ENCODE measurements at places on chromosomes 7 and 10.
A peak's percentile ranks its signal among the peaks of the same experiment; 100 is the strongest.

GRCh38 chr7:42174391-42174912 lies 62.6 kb downstream of the GLI3 start:
- no peak for DNase-seq

DNA sequence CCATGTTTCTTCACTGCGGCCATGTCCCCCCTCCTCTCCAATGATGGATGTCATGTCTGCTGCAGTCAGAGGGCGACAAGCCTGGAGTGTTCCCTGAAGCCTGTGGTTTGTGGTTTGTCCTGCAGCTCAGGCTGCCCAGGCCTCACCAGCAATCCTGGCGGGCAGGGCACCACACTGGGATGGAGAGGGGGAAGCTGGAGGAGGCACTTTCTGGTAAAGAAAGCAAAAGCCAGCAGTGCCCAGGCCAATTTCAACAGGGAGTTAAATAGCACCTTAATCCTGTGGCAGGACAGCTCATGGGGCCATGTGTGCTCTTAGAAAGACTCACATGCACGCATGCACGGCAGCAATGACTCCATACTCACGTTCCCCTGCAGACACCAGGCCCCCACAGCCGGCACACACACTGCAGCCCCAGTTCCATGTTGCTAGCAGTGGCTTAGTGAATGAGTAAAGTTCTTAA lies 158.3 kb downstream of the EGFR start:
- no peak for DNase-seq

- DNase-seq = no peak
Observed at GRCh38 chr7:50366311-50366710, 61.8 kb downstream of the IKZF1 start.

- peak; percentile 86 for DNase-seq
Observed at GRCh38 chr10:13712837-13713581, 126.2 kb downstream of the PRPF18 start.

- DNase-seq = no peak
Observed at GRCh38 chr7:155774947-155775346, 37.3 kb downstream of the SHH start.

DNA sequence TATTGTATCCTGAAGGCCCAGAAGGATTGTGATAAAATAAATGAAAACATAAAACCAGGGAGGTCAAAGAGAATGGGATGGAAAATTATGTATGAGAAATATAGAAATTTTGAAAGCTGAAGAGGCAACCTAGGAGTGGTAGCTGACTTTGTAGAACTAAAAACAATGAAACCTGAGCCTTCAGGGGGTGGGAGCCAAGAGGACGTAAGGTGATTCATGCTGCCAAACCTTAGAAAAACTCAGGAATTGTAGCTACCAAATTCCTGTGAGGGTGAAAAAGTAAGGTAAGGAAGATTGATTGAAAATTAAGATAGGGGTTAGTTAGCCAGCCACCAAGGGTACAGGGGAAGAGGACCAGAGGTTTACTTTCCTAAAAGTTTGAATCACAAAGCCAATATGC lies 213.2 kb downstream of the KCND2 start:
- DNase-seq = peak; percentile 3

GRCh38 chr10:33145451-33146188 lies 187.6 kb upstream of the ITGB1 start:
- DNase-seq = peak; percentile 60

DNA sequence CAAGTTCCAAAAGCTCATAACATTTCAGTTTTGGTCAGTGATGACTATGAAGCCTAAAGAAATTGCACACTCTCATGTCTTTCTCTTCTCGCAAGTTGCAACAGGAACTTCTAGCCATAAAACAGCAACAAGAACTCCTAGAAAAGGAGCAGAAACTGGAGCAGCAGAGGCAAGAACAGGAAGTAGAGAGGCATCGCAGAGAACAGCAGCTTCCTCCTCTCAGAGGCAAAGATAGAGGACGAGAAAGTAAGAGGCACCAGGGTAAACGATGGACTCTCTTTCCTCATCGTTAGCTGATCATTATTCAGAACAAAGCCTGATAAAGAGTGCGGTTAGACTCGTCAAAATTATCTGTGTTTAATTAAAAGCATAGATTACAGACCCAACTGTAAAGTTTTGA lies 94.7 kb downstream of the HDAC9 start:
- no peak for DNase-seq

DNA sequence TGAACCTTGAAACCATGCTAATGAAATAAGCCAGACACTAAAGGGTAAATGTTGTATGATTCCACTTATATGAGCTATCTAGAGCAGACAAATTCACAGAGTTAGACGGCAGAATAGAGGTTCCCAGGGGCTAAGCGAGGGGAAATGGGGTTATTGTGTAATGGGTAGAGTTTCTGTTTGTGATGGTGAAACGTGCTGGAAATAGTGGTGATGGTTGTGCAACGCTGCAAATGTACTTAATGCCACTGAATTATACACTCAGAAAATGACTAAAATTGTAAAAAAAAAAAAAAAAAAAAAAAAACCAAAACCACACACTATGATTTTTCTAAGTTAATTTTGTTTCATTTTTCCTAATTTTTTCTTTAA lies 30.0 kb downstream of the SFXN4 start:
- no peak for DNase-seq

All from bronchial epithelial cell (primary cell).